Left renal cortex interstitium (tissue), 4 donors: ENCODE measurements at places on chromosomes 16 and 17.

GRCh38 chr16:71853413-71853812 is 7.6 kb downstream of the ATXN1L start:
- DNase-seq, result no peak

DNA sequence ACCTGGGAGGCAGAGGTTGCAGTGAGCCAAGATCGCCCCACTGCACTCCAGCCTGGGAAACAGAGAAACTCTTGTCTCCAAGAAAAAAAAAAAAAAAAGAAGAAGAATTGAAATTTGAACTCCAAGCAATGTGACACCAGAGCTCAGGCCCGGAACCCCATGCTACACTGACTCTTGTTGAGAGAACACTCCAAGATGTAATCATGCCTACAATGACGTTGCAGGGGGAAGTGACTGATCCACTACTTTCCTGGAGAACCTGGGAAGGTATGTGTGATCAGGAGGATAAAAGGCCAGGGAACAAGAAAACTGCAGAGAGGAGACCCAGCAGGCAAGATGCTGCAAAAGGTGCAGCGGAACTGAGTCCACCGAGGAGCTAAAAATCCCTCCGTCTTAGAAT is 57.9 kb downstream of the ADCY9 start:
- DNase-seq, result no peak

GRCh38 chr16:68296291-68296690 is 14.5 kb downstream of the SLC7A6OS start:
- no peak for DNase-seq

DNA sequence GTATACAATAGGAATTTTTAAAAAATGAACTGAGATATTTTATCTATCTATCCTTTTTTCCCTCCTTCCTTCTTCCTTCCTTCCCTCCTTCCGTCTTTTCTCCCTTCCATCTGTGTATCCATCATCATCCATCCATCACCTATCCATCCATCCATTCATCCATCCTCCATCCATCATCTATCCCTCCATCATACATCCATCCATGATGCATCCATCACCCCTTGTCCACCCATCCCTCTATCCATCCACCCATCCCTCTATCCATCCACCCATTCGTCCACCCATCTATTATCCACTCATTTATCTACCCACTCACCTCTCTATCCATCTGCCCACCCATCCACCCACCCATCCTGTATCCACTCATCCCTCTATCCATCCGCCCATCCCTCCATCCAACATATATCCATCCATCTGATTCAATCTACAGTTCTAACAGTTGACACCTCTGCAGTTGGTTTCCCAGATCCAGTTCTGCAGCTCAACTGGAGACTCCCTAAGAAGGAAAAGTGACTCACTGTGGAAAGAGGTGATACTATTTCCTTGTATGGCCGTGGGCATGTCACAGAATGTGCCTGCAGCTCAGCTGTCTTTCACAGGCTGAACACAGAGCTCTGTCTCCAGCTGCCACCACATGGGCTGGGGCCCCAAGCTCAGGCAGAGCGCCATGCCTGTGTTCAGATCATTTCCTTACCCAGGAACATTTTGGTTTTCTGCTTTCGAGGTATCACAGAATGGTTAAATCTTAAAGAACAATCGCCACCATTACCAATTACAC is 130.8 kb downstream of the XYLT1 start:
- DNase-seq, result no peak

GRCh38 chr16:58102665-58103392 is 26.4 kb downstream of the CFAP20 start:
- DNase-seq, result no peak
